IMR-90 (cell line): ENCODE measurements at places on chromosomes 4 and X.

- no peak overlapping the region for H3K4me3 ChIP-seq
- peak; percentile 58 for DNase-seq
- peaks cover 7% of the 10 kb centered on the region for H3K36me3 ChIP-seq
- peaks cover 7% of the 10 kb centered on the region for H3K4me1 ChIP-seq
- no peaks in the 10 kb centered on the region for H3K27me3 ChIP-seq
- no peak overlapping the region for H3K27ac ChIP-seq
Measured at GRCh38 chr4:5500165-5500564, 208.2 kb downstream of the EVC2 start.

DNA sequence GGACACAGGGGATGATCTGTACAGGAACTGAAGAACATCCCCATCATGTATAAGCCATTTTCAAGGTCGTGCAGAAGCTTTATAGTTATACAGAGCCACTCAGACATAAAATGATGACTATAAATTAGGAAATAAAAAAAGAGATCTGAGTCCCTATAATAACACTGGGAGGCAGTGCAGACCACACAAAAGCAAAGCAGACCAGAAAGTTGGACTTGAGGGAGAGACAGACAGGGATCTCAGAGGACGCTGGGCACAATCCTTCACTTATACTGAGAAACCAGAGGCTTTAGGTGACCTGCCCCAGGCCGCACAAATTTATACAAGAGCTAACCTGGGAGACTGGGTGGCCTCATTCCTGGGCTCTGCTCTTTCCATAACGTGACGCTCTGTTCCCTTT lies 70.5 kb downstream of the HADH start:
- peaks cover 3% of the 10 kb centered on the region for H3K4me1 ChIP-seq
- no peak overlapping the region for H3K4me3 ChIP-seq
- no peak overlapping the region for H3K27ac ChIP-seq
- DNase-seq: peak; percentile 46
- no peaks in the 10 kb centered on the region; the same call in 1 of the 2 replicates for H3K27me3 ChIP-seq

DNA sequence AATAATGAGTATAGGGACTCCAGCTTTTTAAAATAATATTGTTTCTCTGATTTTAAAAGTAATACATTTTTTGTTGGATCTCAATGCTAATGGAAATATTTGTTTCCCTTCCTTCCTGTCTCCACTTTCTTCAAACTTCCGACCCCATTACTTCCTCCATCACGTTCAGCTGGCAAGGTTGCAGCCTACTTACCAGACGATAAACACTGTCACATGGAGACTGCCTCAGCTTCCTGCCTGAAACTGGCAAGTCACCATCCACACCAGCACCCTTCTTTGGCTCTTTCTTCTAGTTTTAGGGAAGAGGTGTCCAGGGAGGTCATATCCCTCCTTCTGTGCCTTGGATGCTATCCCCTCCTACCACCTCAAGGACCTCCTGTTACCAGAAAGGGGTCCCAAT lies 3.4 kb upstream of the INTU start:
- no peaks in the 10 kb centered on the region for H3K4me1 ChIP-seq
- H3K4me3 ChIP-seq: no peak overlapping the region
- no peaks in the 10 kb centered on the region for H3K36me3 ChIP-seq
- no peaks in the 10 kb centered on the region for H3K27me3 ChIP-seq
- DNase-seq: no peak
- H3K27ac ChIP-seq: no peak overlapping the region

DNA sequence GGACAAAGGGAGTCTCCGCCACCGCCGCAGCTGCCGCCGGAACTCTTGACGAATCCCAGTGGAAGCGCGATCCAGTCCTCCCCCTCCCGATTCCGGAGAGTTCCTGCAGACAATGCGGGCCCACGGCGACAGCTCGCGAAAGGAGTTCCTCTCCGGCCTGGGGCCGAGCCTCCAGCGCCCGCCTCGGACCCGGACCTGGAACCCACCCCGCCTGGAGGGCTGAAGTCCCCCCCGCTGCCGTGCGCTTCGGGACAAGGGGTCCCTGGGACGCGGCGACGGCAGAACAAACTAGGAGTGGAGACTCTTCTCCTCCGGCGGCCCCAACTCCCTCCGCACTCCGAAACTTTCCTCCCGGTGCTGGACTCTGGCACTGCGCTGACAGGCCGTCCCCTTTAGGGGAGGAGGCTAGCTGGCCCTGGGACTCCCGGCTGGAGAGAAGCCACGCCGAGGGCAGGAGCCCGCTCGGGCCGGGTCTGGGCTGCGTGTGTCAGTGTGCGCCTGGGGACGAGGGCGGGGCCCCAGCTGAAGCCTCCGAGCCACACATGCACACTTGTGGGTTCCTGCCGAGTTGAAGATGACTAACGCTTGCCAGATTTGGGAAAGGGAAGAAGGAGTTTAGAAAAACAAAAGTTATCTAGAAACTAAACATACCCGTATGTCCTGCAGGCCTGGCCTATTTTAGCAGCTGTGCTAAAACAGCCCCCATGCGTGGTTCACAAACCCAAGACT lies at the start of gene ANTXR2:
TSS of gene ANTXR2 (minus strand) at position 486 of the 729 bp plus-strand sequence. CDS start 669 bp downstream, outside the sequence.
- no peaks in the 10 kb centered on the region for H3K27me3 ChIP-seq
- H3K36me3 ChIP-seq: peaks cover 4% of the 10 kb centered on the region; the same call in 1 of the 2 replicates
- H3K4me1 ChIP-seq: peaks cover 1% of the 10 kb centered on the region; the same call in 1 of the 2 replicates
- peak within 1 kb of the TSS; percentile 93 for H3K27ac ChIP-seq
- DNase-seq: peak; percentile 98

GRCh38 chr4:32000846-32001488 lies 1280.8 kb downstream of the PCDH7 start:
- H3K4me3 ChIP-seq: no peak overlapping the region
- DNase-seq: no peak
- H3K4me1 ChIP-seq: no peaks in the 10 kb centered on the region
- H3K27me3 ChIP-seq: no peaks in the 10 kb centered on the region
- H3K36me3 ChIP-seq: no peaks in the 10 kb centered on the region

GRCh38 chr4:161792991-161793390 lies 370.8 kb downstream of the FSTL5 start:
- DNase-seq: no peak
- H3K36me3 ChIP-seq: no peaks in the 10 kb centered on the region
- no peak overlapping the region for H3K4me3 ChIP-seq
- no peaks in the 10 kb centered on the region for H3K27me3 ChIP-seq
- no peak overlapping the region for H3K27ac ChIP-seq
- no peaks in the 10 kb centered on the region for H3K4me1 ChIP-seq

DNA sequence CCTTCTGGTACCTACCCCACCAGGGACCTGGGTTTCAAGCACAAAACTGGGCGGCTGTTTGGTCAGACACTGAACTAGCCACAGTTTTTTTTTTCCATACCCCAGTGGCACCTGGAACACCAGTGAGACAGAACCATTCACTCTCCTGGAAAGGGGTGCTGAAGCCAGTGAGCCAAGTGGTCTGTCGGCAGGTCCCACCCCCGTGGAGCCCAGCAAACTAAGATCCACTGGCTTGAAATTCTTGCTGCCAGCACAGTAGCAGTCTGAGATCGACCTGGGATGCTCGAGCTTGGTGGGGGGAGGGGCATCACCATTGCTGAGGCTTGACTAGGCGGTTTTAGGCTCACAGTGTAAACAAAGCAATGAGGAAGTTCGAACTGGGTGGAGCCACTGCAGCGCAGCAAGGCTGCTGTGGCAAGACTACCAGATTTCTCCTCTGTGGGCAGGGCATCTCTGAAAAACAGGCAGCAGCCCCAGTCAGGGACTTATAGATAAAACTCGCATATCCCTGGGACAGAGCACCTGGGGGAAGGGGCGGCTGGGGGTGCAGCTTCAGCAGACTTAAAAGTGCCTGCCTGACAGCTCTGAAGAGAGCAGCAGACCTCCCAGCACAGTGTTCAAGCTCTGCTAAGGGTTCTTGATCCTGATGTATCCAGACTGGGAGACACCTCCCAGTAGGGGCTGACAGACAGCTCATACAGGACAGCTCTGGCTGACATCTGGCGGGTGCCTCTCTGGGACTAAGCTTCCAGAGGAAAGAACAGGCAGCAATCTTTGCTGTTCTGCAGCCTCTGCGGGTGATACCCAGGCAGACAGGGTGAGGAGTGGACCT lies 223.0 kb downstream of the COX18 start:
- no peaks in the 10 kb centered on the region for H3K36me3 ChIP-seq
- DNase-seq: no peak
- no peaks in the 10 kb centered on the region for H3K4me1 ChIP-seq
- no peak overlapping the region for H3K4me3 ChIP-seq
- H3K27ac ChIP-seq: no peak overlapping the region

GRCh38 chrX:153526042-153526441 lies 8.6 kb downstream of the ATP2B3 start:
- DNase-seq: no peak
- no peaks in the 10 kb centered on the region for H3K36me3 ChIP-seq
- H3K4me1 ChIP-seq: no peaks in the 10 kb centered on the region
- H3K27me3 ChIP-seq: peaks cover 27% of the 10 kb centered on the region; the same call in 1 of the 2 replicates
- no peak overlapping the region for H3K27ac ChIP-seq
- H3K4me3 ChIP-seq: no peak overlapping the region
